ENCODE measurements at places on chromosomes 4 and X.

GRCh38 chr4:6335040-6335590 is 65.5 kb downstream of the WFS1 start:
- no peak for DNase-seq

DNA sequence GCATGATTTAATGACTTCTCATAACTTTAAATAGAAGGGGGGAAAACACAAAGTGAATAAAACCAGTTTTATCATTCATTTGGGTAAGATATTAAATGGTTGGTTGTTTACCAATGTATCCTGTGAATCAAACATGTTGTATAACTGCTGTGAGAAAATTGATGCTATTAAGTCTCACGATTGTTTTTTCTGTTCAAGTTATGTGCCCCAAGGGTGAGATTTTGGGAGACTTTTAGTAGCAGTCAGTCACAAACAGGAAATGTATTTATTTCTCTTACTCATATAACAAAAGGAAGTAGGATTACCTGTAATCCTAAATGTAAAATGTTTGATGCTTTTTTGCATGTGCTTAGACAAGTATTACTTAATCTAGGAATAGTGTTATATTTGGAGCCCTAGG is 39.2 kb downstream of the MTHFD2L start:
- no peak for DNase-seq

DNA sequence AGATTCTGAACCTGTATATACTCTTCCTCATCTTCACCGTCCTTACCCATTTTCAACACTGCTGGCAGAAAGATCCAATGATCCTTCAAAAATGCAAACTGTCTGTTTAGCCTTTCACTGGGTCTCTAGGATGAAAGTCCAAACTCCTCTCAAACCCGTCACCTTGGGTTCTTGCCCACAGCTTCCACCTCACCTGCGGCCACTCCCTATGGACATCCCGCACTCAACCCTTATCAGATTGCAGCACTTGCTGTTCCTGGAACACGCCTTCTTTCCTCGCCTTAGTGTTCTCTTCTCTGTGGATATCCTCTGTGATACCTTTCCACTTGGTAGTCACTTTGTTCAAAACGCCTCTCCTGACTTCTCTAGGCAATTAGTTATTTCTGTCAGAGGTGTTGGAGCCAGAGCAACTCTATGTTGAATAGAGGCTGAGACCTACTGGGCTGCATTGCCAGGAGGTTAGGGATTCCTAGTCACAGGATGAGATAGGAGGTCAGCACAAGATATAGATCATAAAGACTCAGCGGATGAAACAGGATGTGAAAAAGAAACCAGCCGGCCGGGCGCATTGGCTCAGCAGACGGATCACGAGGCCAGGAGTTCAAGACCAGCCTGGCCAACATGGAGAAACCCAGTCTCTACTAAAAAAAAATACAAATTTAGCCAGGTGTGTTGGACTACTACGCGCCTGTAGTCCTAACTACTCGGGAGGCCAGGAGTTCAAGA is 4.2 kb upstream of the NOCT start:
- no peak for DNase-seq

DNA sequence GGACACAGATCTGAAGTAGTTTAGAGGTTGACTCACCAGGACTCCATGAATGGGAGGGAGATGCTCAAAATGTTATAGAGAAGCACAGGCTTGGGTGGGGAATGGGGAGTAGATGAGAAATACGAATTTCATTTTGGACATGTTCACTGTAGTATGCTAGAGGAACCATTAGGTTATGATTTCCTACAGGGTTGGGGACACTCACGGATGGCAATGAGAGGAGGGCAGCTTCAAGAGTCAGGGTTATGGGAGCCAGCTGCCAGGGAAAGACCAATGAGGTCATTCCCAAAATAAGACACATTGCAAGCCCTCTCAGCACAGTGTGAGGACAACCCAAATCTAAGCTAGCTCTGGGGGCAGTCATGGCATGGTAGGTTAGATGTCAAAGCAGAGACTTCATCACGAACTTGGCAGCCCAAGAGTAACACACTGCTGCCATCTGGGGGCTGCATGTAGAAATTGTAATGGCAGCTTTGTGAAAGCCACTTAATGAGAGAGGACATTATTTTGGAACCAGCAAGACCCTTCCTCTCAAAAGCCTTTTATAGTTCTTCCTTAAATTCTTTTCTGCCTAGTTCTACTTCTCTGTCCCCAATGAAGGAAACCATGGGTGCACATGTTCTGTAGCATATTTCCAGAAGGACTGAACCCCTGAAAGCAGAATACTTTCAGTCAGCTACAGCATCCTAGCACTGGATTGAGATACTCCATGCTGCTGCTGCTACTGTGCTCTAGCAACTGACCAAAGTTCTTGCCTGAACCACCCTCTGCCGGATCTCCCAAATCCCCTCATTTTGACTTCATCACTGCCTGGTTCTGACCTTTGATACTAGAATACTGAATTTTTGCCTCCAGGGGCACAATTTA is 16.2 kb upstream of the ZCCHC12 start:
- DNase-seq, result peak; percentile 62

DNA sequence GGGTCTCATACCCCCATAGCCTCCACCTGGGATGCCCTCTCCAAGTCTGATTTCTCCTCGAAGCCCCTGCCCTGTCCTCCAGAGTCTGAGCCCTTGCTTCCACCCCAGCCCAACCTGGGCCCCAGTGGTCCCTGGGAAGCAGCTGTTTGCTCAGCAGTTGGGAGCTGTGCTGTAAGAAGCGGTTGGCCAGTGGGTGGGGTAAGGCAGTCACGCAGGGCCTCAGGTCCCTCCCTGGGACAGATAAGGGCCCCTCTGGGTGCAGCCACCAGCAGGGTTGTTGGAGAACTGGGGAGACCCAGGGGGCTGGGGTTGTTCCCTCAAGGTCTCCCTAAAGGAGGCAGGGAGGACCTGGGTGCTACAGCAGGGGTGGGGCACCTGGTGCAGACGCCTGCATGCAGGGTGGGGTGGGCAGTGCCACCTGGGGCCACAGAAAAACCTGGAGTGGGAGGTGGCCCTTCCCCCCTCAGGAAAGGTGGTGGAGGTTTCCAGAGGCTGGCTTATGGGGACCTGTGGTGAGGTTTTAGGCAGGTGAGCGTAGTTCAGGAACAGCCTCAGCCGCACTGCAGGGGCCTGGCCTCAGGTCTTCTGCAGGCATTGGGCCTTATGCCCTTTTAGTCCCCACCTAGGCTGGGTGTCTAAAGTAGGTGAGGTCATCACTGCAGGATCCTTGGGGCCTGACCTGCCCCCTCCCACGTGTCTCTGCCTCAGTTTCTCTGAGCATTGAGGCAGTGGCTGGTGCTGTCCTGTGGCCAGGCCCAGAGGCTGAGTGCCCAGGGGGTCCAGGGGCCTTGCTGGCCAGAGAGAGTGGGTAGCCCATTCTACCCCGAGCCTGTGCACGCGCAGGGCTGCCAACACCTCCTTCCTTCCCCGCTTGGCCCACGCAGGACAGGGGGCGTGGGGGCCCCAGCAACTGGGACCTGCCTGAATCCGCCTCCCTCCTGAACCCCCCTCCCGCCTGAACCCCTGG is 3.1 kb upstream of the SLC26A1 start:
- DNase-seq, result no peak

All from islet precursor cell (in vitro differentiated cells).